Effector CD4-positive, alpha-beta T cell (primary cell): ENCODE measurements at places on chromosomes 7 and 10.

DNA sequence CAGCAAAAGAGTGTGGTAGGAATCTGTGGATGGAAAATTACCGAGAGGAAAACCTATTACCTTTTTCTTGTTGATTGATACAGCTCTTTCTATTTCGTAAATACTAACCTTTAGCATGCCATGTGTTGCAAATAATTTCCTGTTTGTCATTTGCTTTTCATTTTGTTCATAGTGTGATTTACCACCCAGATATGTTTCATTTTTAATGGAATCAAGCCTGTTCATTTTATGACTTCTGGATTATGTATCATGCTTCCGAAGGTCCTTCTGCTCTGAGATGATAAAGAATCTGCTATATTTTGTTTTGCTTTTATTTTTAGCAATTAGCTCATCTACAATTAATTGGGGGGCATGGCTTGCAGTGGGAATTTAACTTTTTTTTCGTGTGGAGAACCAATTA lies 46.5 kb downstream of the INPP5F start:
- no peak for DNase-seq

DNA sequence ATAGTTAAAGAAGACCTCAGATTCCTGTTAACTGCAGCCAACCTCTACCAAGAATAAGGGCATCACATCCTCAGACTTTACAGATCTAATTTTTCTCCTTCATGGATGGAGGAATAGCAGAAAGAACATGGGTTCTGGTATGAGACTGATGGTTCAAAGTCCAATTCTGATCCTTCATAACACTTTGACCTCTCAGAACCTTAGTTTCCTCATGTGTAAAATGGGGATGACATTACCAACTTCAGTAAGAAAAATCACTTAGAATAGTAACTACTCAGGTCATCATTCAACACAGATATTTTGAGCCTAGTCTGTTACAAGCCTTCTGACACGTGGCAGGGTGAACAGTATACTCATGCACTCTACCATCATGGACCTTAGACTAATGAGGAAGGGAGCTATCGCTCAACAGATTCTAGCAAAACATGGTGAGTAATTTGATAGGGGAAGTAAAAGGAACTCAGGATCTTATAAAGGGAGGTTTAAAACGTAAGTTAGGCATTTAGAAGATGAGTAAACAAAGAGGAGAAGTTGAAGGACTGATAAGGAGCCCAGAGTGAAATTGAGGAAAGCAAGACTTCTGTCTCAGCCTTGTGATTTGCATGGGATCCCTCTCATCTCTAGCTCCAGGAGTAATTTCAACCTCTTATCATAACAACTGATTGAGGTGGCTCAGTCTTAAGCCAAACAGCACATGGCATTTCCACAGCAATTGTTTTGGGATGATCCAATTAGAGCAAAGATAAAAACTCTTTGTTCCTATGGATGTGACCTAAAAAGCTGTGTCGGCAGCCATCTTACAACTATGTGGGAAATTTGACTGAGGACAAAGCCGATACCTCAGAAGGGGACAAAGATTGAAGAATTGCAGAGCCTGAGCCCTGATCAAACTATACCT lies 69.2 kb upstream of the TCF7L2 start:
- no peak for DNase-seq

- DNase-seq = no peak
Observed at GRCh38 chr10:95208702-95209391, 14.8 kb downstream of the ACSM6 start.

DNA sequence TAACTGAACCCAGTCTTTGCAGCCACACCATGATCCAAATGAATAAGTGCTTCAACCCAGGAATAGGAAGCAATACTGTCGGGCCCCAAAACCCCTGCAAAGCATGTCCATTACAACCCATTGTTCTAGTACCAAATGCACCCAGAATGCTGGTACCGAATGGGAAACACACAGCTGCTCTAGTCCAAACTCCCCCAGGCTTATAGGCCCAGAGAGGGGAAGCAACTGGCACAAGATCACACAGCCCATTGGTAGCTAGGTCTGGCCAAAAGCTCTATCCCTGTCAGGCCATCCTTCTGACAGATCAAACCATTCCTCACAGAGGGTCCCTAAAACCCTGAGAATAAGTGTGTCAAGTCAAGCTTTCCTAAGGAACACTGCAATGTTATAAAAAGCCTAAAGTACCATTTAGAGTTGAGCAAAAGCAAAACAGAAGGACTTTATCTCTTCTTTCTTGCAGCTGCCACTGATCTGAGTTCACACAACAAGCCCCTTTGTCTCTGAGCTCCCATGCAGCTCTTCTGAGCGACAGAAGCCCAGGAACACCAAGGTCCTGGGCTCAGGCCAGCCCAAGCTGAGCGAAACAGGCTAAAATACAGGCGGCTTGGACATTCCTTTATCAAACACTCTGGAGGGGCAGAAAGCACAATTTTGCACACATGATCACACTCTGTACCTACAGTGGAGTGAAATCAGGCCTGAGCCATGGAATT lies 116.7 kb downstream of the SGMS1 start:
- no peak for DNase-seq

DNA sequence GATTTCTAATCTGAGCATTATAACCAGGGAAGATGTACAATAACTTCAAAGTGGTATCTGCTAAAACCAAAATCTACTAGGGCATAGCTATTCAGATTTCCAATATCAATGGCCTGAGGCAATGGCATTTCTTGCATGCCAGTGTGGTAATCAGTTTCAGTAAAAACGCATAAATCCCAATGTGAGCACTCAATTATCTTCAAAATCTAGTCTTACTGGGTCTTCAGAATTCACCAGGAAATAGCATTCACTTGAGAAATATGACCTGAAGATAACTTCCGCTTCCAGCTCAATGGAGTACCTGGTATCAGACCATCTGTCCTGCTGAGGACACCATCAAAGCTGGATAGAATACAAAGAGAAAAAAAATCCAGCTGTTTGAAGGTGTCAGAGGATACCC lies 72.4 kb downstream of the TRIL start:
- no peak for DNase-seq

DNA sequence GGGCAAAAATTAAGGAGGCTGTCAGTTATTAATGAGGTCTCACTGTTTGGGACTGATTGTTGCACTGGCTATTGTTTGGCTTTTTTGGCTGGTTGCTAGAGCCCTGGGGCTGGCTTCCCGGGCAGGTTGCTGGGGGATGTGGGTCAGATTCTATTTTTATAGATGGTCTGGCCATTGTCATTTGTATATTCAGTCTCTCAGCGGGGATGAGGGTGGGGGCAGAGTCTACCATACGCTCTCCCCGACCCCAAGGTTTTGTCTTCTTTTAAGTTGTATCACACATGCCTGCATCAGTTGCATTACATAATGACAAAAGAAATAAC lies 84.3 kb upstream of the GRB10 start:
- no peak for DNase-seq
